ENCODE measurements at places on chromosomes 4 and X.

GRCh38 chr4:67810011-67810410, 55.8 kb upstream of the GNRHR start:
- DNase-seq, result no peak

- peak; percentile 15 for DNase-seq
These were observed 42.2 kb upstream of the CXCL8 start for GRCh38 chr4:73698217-73698616.

DNA sequence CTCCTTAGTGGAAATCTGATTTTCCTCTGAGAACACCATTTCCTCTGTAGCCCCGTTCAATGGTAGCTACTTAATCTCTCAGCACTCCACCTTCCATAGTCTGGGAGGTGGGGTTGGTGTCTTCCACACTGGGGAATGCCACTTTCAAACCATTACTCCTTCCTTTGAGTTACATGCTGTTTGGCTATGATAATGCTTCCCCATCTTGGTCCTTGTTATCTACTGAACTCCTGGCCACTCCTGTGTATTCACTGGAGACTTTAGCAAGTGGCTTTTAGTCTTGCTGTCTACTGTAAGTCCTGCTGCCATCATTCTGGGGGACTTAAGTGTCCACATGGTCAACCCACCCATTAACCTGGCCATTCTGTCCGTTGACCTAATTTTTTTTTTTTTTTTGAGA, 63.9 kb upstream of the SMIM10 start:
- no peak for DNase-seq

DNA sequence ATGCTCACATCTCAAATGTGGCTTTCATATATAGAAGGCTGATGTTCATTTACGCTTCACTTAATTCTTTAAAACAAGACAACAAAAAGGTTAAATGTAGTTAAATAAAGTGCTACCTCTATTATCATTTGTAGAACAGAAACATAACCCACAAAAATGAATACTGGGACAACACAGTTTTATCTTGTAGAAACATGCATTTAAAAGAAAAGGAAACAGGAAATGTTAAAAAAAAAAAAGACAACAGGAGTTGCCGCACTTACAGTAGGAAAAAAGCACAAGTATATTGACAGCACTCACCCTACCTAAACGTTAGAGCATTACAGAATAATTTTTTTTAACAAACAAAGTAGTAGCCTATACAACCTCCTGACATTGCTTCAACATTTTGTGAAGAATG, 4.8 kb downstream of the THOC2 start:
- no peak for DNase-seq

GRCh38 chr4:243426-243825, 61.8 kb downstream of the ZNF732 start:
- no peak for DNase-seq

DNA sequence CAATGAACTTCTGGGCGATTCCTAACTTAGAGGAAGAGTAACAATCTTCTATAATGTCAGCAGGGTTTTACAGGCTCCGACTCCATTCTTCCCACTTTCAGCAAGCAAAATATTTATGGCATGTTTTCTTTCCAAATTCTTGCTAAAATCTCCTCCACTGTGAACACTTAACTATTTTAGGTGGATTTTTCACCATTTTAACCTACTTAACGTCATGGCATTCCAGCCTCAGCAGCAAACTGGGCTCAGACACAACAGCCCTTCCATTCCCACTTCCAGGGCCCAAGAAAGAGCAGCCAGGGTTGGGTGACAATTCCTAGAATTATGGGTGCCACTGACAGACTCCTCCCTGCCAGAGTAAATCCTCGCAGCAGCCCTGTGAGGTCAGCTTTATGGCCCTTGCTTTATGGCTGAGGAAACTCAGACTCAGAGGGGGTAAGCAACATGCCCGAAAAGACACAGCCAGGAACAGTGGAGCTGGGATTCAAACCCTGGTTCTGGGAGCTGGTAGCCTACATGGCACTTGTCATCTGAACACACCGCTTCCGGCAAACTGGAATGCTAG, 112.8 kb upstream of the MAP3K15 start:
- DNase-seq, result no peak

- no peak for DNase-seq
These were observed 335.2 kb downstream of the FBXW7 start for GRCh38 chr4:152200511-152201333.

- no peak for DNase-seq
These were observed 387.0 kb downstream of the BCOR start for GRCh38 chrX:39710776-39711175.

DNA sequence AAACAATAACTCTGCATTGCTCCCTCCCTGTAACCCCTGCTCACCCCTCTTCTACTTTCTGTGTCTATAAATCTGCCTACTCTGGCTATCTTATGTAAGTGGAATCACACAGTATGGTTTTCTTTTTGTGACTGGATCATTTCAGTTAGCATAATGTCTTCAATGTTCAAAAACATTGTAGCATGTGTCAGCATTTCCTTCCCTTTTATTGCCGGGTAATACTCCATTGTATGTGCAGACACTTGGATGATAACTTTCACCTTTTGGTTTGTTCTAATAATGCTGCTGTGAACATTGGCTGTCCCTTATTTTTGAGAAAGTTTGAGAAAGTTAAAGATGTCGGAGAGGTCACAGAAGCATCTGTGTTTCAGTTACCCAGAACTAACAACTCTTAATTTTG, 60.6 kb upstream of the TLR2 start:
- no peak for DNase-seq

DNA sequence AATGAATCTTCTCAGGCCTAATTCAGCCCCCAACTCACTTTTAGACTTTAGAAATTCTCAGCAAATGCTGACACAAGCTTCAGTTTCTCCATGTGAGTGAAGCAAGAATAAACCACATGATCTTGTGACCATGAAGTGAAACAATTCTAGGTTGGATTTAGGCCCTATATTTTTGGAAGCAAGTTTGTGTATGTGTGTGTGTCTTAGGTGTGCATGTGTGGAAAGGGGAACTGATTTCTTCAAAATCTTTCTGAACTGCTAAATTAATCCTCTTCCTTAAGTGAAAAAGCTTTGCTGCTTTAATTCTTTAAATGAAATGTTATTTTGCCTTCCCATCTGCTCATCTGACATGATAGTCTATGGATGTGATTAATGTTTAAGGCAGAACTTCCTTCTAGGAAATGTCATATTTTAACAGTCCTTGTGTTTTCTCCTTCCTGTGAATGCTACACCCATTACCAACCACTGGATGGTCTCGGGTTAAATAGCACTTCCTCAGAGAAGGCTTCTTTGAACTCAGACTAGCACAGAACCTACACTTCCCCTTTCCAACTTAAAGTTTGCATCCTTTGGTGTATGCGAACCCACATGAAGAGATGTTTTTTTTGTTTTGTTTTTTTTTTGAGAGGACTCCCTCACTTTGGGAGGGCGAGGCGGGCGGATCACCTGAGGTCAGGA, 1.2 kb upstream of the TMEM144 start:
- peak; percentile 77 for DNase-seq

GRCh38 chr4:110533940-110534339, 58.0 kb downstream of the ENPEP start:
- no peak for DNase-seq

DNA sequence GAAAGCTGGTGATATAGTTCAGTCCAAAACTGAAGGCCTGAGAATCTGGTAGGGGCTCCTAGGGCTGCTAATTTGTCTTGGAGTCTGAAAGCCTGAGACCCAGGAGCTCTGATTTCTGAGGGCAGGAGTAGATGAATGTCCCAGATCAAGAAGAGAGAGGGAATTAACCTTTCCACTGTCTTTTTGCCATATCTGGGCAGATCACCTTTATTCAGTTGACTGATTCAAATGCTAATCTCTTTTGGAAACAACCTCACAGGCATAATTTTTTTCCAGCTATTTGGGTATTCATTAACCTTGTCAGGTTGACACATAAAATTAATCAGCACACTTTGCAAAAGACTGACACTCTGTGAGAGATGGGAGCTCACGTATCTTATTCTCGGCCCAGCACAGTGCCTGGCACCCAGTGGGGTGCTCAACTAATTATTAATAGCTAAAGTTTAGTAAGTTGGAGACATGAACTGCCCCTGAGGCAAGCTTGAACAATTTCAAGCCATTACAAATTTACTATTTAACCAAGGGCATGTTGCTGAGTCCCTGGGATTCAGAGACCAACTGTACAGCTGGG, 114.3 kb downstream of the CPEB2 start:
- DNase-seq, result no peak

DNA sequence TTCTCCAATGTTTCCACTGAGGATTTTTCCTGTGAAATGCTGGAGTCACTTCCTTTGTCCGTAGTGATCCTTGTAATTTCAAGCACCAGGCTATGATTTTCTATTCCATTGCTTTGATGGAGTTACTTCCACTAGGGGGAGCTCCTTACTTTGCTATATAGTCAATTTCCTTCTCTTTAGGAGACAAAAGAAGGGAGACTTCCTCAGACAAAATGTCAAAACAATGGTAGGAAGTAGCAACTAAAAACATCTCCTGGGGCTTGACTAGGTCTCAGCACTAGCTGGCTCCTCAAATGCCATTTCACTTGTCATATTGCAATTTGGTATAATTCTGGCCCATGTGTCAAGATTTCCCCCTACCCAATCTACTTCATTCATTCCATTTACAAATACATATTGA, 24.1 kb downstream of the ZCCHC12 start:
- peak; percentile 51 for DNase-seq

Data from suppressor macrophage (primary cell).